ENCODE measurements at places on chromosomes 1 and 21.

GRCh38 chr1:248589334-248589733 lies 8.2 kb downstream of the OR2T10 start:
- DNase-seq = no peak

DNA sequence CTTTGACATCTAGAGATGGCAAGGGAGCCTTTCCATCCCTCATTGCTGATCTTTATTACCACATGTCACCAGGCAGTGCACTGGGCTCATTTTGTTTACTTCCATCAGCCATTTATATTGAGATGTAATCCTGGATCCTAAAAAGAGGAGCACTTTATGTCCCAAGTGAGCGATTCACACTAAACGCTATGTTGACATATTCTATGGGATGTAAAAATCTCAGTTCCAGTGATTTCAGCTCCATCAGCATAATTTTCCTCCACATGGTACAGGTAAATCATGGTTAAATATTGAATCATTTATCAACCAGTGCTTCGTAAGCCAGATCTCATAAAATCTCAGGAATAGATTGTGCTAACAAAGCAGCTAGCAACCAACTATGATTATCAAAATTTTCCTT lies 634.8 kb upstream of the PLXNA2 start:
- no peak for DNase-seq

DNA sequence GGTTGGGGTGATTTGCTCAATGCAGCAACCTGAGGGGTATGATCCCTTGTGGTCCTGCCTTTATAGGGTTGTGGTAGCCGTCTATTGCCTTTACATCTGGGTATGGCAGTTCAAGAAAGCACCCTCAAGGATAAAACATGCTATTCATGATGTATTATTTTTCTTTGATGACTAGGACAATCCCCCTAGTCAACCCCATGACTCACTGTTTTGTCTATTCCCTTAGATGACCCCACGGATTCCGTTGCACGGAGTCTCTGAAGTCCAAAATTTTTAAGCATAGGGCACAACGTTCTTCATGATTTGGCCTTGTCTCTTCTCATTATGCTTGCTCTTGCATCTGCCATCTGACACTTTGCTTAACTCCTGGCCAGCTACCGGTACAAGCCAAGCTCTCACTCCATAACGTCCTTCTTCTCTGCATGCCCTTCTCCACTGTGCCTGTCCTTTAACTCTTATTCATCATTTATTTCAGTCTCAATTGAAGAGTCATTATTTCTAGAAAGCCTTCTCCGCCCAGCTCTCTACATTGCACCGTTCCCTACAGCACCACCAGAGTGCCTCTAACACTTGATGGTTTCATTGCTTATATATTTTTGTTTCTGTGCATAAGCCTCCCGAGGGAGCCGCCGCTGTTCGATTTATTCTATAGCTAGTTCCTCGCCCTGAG lies 838 bp upstream of the DISP1 start:
- no peak for DNase-seq

DNA sequence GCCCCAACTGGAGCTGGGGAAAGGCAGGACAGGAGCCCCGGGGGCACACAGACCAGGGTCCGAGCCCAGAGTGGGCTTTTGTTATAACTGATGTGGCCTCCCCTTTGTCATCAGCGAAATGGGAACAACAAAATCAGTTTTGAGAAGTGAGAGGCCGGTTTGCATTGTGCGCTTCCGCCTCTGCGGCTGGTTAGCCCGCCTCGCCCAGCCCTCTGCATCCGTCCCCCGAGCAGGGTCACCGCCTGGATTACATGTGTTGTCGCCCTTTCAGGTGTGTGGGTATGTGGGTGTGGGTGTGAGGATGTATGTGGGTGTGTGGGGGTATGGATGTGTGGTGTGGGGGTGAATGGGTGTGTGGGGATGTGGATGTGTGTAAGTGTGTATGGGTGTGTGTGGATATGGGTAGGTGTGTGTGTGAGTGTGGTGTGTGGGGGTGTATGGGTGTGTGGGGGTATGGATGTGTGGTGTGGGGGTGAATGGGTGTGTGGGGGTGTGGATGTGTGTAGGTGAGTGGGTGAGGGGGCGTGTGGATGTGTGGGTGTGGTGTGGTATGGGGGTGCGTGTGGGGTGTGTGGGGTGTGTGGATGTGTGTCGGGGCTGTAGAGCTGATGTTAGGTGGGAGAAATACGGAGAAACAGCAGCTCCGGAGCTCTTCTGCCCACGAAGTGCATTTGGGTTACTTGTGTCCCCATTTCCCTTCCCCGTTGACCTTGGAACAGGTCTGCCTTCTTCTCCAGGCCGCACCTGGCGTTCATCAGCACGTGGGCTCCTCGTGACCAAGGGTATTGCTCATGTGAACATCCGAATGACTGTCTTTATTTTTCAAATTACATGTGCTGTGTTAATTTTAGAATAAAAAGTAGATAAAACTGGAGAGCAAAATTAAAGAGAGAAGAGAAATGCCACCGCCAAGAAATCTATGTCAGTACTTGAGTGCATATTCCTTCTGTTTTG lies 67.6 kb downstream of the FHAD1 start:
- DNase-seq = no peak

GRCh38 chr1:212871976-212872375 lies 13.9 kb downstream of the FLVCR1 start:
- DNase-seq = no peak

GRCh38 chr1:160614410-160614809 lies 32.4 kb downstream of the SLAMF1 start:
- no peak for DNase-seq

- no peak for DNase-seq
These were observed 570.2 kb downstream of the DPYD start for GRCh38 chr1:97350662-97351061.

Data from stimulated activated CD4-positive, alpha-beta T cell treated with anti-CD3 and anti-CD28 coated beads, Interleukin-2, amount 100 ng/mL, for 24 hours (primary cell).